ENCODE measurements at places on chromosomes 4 and X.

DNA sequence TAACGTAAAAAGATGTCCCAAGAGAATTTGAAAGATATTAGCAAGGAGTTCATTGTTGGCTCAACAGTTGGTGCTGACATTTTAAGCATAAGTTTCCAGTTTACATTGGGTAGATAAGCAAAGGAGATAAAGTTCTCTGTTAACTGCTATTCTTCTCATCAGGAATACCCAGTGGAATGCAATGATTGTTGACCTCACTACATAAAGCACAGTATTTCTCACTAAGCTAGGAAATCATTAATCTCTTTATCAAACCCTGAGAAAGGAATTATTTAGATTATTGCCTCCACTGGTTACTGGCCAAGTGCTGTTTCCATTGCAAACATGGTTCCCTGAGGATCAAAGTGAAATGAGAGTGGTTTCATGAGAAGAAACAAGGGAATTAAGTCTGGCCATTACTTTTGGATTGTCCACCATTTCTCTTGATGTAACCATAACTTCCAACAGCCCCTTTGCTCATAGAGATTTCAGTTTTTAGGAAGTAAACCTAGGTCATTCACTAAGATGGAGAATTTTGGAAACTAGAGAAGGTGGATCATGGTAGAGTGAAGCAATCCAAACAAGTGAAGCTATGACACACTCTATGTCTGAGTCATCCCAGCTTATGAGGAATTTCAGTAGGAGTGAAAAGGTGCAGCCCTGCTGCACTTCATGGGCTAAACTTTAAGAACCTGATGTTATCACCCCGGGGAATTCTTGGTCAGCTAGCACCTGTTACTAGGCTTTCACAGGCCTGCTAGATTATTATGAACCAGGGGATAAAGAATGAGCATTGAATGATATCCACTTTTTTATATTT lies 163.4 kb downstream of the AREG start:
- no peak for DNase-seq

DNA sequence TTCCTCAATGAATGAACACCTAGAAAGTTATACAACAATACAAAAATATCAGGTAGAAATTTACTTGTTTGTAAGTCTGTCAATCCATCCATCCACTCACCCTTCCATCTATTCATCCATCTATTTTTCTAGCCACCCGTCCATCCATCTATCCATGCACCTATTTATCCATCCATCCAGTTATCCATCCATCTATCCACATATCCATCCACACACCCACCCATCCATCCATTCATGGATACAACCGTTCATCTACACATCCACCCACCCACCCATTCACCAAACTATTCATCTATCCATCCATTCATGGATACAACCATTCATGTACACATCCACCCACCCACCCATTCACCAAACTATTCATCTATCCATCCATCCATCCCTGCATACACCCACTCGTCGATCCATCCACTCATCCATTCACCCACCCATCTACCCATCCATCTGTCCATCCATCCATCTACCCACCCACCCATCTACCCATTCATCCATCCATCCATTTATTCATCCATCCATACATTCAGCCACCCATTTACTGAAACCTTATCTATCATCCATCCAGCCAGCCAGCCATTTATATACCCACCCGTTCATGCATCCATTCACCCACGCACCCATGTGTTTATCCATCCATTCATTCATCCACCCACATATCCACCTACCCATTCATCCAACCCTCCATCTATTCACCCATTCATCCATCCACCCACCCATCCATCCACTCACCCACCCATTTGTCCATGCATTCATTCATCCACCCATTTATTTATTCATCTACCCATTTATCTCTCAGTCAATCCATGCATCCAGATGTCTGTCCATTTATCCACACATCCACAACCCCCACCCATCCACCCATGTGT lies 10.4 kb upstream of the CD99 start:
- no peak for DNase-seq

DNA sequence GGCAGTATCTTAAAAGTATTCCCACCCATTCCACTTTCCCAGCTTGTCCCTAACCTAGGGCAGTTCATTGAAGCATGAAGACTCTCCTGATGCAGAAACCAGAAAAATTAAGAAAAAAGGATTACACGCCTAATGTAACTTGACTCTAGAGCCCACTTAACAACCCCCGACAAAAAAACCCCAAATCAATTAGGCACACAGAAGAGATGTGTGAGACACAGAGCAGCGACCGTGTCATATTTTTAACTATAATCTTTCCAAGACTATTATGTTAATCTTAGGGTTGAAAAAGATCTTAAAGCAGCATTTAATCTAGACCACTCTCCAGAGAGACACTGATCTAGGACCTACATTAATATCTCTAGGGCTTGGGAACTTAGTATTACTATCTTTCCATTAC lies 1.3 kb downstream of the YTHDC1 start:
- DNase-seq, result no peak

GRCh38 chrX:149372866-149373265 lies 132.2 kb downstream of the IDS start:
- peak; percentile 9 for DNase-seq

GRCh38 chr4:153465140-153465539 lies 1.0 kb upstream of the TMEM131L start:
- no peak for DNase-seq

- no peak for DNase-seq
These were observed 222.6 kb upstream of the INTU start for GRCh38 chr4:127410201-127410600.

- DNase-seq, result no peak
These were observed at the start of gene CYBB for GRCh38 chrX:37779857-37780256. Gene CYBB (plus strand): TSS chrX:37780059. CDS start chrX:37780078, 19 bp downstream.

DNA sequence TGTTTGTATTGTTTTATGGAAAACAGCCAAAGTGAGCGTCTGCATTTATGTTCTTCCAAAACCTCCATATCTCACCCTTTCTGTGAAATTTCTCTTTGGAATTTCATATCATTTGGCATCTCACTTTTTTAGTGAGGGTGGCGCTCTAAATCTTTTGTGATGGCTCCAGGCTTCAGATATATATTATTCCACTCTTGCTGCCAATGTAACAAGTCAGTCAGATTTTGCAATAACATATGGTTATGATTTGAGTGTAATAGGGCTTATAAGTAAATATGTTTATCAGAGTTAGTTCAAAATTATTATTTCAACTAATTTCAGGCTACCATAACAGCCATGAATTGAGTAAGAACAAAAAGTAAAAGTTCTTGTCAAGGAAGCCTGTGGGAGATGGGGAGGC lies 314.7 kb downstream of the PDGFC start:
- no peak for DNase-seq
